ENCODE measurements at places on chromosomes 1 and 21. TPM values are rescaled to one million over a fixed set of nuclear protein-coding genes. Genes with fewer than 3 reads are reported as not detected.

Gene ACTA1
- total RNA-seq = 10.8 TPM

Gene GPR37L1
- total RNA-seq = not detected

Gene SELP
- 0.65 TPM for total RNA-seq

Gene PAQR6
- total RNA-seq = 8.4 TPM

Gene SYTL1
- 183 TPM for total RNA-seq

Gene CNST
- total RNA-seq = 27.0 TPM

Gene ACP6
- total RNA-seq = 13.0 TPM

Gene CLCNKB
- not detected for total RNA-seq

Gene GJA5
- 2.2 TPM for total RNA-seq

Gene VAV3
- 145 TPM for total RNA-seq

Gene SPOCD1
- 0.13 TPM for total RNA-seq

Gene OR2T35
- 0.30 TPM for total RNA-seq

Gene AMY1B
- total RNA-seq = not detected

All from lower leg skin (tissue), 4 donors.